ENCODE measurements at places on chromosomes 12 and 14.

DNA sequence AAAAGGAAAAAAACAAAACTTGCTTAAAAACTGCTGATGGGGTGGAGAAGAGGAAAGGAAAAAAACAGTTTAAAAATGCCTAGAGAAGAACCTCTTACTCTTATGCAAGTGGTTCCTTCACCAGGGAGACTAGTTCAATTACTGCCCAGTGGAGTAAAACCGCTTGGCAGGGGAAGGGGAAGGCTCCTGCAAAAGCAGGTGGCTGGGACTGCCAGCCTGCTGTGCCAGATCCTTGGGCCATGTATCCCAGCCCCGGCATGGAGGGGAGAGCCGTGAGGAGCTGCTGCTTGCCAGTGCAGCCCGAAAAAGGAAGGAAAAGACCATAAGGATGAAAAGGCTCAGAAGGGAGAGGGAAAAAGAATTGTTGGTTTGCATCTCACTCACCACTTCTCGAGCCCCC is 123.0 kb downstream of the FSCB start:
- DNase-seq: no peak

- no peak for DNase-seq
Measured at GRCh38 chr14:104545151-104545941, 34.2 kb upstream of the C14orf180 start.

- DNase-seq: no peak
Measured at GRCh38 chr12:52524241-52524897, 4.2 kb upstream of the KRT5 start.

- DNase-seq: no peak
Measured at GRCh38 chr12:108367436-108367835, 28.3 kb upstream of the CMKLR1 start.

- no peak for DNase-seq
Measured at GRCh38 chr14:55125403-55125802, 3.6 kb upstream of the LGALS3 start.

GRCh38 chr12:101599771-101600484 is 5.2 kb downstream of the MYBPC1 start:
- no peak for DNase-seq

Measured in activated T-helper 1 cell treated with anti-CD3 and anti-CD28 coated beads, Interleukin-12 subunit alpha, Interleukin-12 subunit beta, Interleukin-2, Interleukin-4 antibody, amounts not matched to agents 30 ng/mL and 10 ng/mL and 1 ng/mL, durations not matched to agents 14 hours and 24 hours and 36 hours (primary cell).